Vein endothelial cell (primary cell): ENCODE measurements at places on chromosomes 3 and 15. TPM values are rescaled to one million over a fixed set of nuclear protein-coding genes. Genes with fewer than 3 reads are reported as not detected.

PRTG gene
- total RNA-seq, result 2.3 and 5.3 TPM in 2 replicates

GPR27 gene
- not detected in 2 replicates for total RNA-seq

CHL1 gene
- total RNA-seq, result not detected in 2 replicates

SETD2 gene
- total RNA-seq, result 37.2 and 40.5 TPM in 2 replicates

MYZAP gene
- total RNA-seq, result 12.7 and 14.4 TPM in 2 replicates
